ENCODE measurements at places on chromosomes 6 and 20.
A peak's percentile ranks its signal among the peaks of the same experiment; 100 is the strongest.

DNA sequence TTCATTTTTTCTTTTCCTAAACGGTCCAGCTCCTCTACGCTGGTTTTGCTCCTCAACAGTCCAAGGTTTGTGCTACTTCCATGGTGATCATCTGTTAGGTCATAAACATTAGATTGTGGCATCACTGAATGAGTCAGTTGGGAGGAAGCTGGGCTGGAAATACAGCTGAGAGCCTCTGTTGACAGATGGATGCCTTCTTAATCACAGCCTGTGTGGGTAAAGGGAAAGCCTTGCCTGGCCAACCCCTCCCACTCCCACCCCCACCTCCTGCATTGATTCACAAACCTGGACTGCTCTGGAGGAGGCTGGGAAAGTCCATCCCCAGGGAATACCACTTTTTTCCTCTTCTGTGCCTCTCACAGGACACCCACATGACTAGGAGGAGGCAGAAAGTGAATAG lies 180.6 kb upstream of the CCN2 start:
- no peak for DNase-seq

DNA sequence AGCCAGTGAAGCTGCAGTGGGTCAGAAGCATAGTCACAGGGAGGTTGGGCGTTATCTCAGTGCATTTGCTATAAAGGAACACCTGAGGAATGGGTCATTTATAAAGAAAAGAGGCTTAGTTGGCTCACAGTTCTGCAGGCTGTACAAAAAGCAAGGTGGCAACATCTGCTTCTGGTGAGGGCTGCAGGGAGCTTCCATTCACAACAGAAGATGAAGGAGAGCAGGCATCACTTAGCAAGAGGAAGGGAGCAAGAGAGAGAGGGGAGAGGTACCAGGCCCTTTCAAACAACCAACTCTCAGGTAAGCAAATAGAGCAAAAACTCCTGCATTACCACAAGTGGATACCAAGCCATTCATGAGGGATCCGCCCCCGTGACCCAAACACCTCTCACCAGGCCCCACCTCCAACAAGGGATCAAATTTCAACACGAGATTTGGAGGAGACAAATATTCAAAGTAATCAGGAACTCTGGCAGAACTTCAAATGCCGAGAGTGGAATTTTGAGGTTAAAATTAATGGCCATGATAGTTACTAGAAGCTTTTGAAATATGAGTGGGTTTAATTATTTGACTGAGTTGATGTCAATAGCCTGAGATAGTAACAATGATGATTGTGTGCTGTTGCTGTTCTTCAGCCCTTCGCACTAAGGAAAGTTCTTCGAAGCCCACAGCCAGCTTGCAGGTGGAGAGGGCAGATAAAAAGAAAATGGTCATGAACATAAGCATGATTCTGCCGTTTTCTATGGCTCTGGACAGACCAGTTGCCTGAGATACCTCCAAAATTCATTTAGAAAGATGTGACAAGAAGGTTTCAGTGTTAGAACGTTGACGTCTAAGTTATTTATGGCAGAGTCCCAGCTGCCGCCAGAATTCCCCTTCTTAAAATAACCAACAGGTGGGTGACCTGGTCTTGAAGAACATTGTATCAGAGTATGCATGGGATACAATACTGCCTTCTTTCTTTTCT lies 55.3 kb upstream of the ADTRP start:
- DNase-seq: no peak

GRCh38 chr6:109449795-109450673 lies 5.5 kb downstream of the MICAL1 start:
- DNase-seq: peak; percentile 55

- DNase-seq: no peak
These were observed 198.5 kb downstream of the SOD2 start for GRCh38 chr6:159494586-159494972.

DNA sequence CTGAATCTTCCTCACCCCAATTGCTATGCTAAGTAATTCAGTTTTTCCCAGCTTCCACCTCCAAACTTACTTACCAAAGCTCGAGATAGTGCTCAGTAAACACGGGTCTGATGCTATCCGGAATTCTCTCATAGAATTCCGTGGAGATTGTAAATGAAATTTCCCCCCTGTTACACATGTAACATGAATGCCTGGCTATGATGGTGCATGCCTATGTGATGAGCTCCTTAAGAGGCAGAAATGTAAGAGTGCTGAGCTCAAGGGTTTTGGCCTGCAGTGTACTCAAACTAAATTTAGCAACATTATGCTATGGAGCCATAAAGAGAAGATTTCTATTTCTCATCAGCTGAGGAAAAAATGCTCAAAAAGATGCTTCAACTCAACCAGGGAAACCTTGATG lies 133.4 kb upstream of the FUT9 start:
- DNase-seq: no peak

DNA sequence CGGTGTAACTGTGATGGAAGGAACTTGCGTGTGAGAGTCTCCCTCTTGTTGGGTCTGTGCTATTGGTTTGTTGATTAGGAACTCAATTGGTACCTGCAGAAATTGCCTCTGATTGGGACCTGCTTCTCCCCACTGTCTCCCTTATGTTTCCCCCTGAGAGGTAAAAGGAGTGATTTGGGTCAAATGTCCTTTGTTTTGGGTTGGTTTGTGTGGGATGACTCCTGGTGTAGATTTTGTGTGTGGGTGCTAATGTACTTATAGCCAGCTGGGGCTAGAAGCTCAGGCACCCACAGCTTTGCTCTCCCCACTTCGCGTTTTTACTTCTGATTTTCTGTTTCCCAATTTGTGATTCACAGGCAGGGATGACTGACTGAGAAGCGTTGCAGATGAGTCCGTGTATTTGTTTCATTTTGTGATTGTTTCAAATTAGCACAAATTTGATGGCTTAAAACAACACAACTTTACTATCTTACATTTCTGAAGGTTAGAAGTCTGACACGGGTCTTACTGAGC lies 79.1 kb downstream of the UTRN start:
- DNase-seq: no peak

DNA sequence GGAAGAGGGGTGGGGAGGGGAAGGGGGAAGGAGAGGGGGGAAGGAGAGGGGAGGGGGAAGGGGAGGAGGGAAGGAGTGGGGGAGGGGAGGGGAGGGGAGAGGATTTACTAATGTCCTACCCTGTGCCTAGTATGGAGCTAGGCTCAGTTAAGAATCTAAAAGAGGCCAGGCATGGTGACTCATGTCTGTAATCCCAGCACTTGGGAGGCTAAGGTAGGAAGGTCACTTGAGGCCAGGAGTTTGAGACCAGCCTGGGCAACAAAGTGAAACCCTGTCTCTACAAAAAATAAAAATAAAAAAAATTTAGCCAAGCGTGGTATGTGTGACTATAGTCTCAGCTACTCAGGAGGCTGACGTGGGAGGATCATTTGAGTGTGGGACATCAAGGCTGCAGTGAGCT lies 13.0 kb downstream of the UBE2J1 start:
- DNase-seq: no peak

DNA sequence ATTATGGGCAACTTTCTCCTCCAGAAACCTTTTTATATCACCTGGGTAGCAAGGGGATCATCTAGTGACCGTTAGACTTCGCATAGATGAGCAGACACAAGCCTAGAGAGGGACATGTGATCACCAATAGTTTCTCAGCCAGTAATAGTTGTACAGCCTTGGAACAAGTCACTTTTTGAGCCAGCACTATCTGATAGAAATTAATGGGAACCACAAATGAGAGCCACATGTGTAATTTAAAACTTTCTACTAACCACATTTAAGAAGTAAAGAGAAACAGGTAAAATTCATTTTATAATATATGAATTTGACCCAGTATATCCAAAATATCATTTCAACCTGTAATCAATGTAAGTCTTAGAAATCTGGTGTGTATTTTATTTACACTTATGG lies 592 bp upstream of the CTNNBL1 start:
- DNase-seq: no peak

DNA sequence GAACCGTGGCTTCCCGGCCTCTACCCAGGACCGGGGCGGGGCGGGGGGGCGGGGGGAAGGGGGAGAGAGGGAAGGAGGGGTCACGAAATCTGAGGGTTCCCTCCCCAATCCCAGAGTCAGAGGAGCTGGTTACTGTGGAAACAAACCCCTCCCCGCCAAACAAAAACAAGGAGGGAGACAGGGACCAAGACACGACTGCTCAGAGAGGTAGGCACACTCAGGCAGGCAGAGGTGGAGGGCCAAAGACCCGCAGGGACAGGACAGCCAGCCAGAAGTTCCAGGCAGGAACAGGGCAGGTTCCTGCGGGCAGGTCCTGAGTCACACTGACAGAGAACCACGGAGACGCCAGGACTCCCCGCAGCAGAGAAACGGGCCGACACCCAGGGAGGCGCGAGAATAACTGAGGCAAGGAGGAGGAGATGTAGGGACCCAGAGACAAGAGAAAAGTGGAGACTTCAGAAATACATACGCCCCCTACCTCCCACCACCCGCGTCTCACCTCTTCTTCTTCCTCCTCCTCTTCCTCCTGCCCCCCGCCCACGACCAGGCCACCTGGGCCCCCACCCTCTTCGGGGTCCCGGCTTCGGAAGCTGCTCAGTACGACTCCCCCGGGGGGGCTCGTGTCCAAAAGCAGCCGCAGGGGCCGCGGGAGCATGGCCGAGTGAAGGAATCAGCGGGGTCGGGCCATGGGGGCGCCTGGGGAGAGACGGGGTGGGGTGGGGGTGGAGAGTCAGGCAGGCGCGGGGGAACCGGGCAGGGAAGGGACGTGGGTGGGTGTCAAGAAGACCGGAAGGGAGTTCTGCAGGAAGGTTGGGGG lies 578 bp downstream of the RGL2 start:
- peak; percentile 85 for DNase-seq

- peak; percentile 54 for DNase-seq
These were observed 802 bp downstream of the HDAC2 start for GRCh38 chr6:113969888-113970804.

DNA sequence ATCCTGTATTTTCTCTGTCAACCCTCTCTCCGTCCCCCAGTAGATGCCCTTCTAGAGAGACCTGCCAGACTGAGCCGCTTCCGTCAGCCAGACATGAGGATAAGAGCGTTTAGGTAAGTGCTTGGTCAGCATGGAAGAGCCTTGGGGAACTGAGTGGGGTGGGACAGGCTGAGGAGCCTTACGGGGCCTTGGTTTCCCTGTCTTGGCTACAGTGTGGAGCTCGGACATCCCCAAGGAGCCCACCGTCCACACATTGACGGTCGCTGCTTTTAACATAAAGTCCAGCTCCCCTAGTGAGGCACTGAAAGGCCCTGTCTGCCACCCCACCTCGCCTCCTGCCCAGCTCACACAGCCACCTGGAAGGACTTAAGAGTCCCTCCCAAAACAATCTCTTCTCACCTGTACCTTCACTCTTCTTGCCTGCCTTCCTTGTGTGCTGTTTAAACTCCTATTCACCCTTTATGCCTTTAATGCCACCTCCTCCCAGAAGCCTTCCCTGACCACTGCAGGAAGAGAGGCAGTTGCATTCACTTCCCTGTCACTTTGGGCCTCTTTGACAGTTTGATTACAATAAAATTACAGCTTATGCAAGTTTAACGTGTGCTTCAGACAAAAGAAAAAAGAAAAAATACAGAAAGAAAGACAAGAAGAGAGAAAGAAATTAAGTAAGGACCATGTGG lies 42.3 kb downstream of the PDYN start:
- no peak for DNase-seq

DNA sequence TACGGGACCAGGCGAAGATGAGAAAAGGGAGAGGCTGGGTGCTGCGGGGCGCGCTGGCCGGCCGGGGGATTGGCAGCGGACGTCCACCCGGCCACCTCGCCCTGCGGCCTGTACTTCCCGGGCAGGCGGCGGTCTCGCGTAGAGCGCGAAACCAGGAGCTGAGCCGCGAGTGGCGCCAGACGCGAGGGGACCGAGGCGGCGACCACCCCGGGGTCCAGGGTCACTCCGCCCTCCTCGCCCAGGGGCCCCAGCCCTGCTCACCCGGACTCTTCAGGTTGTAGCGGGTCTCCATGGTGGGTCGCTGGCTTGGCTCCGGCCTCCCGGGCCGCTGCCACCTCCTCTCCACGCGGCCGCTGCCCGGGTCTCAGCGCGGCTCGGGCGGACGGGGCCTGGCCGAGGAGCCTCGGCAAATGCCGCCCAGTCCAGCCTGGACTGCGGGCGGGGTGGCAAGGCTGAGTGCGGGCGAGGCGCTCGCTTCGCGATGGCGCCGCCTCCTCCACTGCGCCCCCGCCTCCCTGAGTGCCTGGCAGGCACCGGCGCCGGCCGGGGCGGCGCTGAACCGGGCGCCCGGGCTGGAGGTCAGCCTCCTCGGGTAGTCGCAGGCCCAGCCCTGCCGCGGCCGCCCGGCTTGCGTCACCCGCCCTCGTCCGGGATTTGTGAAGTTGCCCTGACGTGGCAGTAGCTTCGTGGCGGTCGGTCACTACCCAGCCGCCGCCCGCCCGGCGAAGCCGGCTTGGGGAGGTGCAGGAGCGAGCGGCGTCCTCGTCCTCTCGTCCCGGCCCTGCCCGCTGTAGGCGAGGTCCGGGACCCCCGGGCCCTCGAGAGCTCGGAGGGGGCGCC lies at the start of gene UBE2J1:
Gene UBE2J1 (minus strand): TSS at position 445 of the 840 bp plus-strand sequence. CDS start 153 bp downstream, at position 292.
- peak; percentile 71 for DNase-seq

GRCh38 chr6:36355819-36356218 lies 19.1 kb upstream of the BNIP5 start:
- no peak for DNase-seq

- DNase-seq: no peak
These were observed 34.7 kb upstream of the IRF4 start for GRCh38 chr6:356828-357251.

DNA sequence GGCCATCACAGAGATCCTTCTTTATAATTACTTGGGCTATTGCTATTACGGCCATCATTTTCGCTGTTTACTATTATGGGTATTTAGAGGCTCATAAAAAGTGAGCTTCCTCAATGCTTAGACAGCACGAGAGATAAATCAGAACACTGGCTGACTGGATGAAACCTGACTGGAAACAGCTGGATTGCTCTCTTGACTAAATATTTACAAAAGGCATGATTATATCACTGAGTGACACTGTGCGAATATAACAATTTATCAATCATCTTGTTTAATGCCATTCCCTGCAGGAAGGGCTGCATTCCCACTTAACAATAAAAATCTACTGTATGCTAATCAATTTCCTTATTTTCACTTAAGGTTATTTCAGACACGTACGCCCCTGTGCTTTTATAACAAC lies 260.1 kb upstream of the ARID1B start:
- DNase-seq: no peak
